ENCODE measurements at places on chromosomes 5 and 9.

GRCh38 chr5:76724871-76725270 lies 8.9 kb downstream of the F2R start:
- no peak for DNase-seq

GRCh38 chr5:170493028-170493820 lies 10.6 kb upstream of the KCNIP1 start:
- DNase-seq: no peak

- DNase-seq: no peak
Measured at GRCh38 chr9:129365196-129365595, 187.1 kb upstream of the IER5L start.

- DNase-seq: no peak
Measured at GRCh38 chr5:154059039-154059430, 20.3 kb downstream of the MFAP3 start.

GRCh38 chr9:28853477-28853876 lies 1280.2 kb upstream of the C9orf72 start:
- DNase-seq: no peak

DNA sequence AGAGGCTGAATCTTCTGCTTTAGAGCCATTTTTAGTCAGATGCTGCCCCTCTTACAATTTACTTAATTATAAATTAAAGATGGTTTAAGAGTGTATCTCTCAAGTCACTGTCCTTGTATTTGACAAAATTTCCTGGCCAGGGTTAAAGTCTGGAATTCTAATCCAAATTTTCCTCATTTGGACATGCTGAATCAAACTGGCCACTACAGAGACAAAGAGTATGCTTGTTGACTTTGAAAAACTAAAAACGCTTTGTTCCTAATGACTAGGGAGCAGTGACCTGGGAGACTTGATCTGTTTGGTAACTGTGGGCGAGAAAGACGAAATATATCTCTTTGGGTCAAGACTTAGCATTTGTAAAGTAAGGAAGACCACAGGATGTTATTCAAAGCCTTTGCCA lies 303.2 kb downstream of the ZSWIM6 start:
- DNase-seq: no peak

DNA sequence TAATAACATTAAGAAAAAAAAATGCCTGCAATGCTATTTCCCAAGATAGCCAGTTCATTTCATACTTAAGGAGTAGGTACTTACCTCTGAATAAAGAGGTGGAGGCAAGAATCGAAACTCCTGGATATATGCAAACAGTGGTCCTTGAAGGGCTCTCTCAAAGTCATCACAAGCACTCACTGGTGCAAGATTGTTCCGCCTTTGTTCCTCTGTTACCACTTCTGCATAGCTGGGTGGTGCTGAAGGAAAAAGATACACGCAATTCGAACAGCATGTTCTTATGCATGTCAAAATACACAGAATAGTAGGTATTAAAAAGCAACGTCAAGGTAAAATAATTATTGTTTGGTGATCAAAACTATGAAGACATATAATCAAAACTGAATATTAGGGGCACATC lies 9.5 kb downstream of the ARRDC3 start:
- no peak for DNase-seq

Data from stimulated activated CD8-positive, alpha-beta memory T cell treated with anti-CD3 and anti-CD28 coated beads, Interleukin-2, amount 100 ng/mL, for 48 hours (primary cell).